AG08395 (cell line): ENCODE measurements at places on chromosomes 2 and 18.

GRCh38 chr2:652881-653480, 24.2 kb downstream of the TMEM18 start:
- no peak for DNase-seq

GRCh38 chr2:113887009-113887792, 2.7 kb upstream of the ACTR3 start:
- DNase-seq = no peak

- no peak for DNase-seq
Observed at GRCh38 chr18:31206787-31207381, 44.2 kb upstream of the DSC1 start.

- DNase-seq = peak; percentile 65
Observed at GRCh38 chr2:240604291-240604938, 17.9 kb downstream of the CAPN10 start.

DNA sequence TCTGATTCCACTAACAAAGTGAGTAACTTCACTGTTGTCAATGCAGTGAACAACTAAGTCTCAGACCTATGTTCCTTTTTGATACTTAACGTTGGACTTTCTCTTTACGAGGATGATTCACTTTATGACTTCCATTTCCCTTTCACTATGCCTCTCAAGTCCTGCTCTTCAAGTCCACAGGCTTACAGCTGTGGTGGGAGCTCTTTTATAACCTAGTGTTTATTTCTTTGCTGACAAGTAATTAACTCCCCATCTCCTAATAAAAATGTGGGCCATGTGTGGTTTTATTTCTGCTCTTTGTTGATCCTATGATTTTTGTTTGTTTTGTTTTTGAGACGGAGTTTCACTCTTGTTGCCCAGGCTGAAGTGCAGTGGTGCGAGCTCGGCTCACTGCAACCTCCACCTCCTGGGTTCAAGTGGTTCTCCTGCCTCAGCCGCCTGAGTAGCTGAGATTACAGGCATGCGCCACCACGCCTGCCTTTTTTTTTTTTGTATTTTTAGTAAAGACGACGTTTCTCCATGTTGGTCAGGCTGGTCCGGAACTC, 142.1 kb downstream of the USP34 start:
- DNase-seq = peak; percentile 9

- peak; percentile 70 for DNase-seq
Observed at GRCh38 chr2:20015482-20016083, 3.1 kb upstream of the MATN3 start.

DNA sequence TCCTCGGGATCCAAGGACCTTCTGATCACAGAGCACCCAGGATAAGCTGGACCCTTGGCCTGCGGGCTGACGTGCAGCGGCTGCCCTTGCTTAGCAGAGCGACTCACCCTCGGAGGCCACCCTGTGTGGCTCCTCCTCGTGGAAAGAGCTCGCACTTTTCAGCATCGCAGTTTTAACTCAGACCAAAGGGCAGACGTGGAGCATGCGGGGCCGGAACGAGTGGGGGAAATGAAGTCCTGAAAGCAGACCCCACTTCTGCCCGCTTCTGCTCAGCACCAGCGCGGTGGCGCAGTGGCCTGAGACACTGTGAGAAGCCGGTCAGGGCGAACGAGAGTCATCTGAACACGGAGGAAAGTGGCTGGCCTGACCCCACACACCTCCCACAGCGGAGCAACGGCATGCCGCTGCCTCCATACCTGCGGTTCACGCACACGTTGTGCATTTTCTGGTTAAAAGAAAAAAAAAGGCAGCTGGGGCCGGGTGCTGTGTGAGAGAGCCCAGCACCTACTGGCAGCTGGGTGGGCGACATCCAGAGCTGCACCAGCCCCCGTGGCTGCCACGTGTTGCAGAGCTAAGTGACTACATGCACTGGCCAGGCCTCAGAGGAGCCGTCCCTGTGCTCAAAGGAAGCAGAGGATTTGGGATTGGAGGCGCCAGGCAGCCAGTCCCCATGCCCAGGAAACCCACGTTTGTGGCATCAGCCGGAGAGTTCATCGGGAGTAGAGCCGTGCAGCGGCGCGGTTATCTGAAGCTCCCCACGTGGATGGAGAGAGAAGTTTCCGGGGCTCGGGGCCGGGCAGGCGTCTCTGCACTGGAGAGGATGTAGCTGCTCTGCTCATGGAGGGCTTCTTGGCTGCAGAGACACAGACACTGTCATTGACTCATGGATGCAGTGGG, 89.7 kb downstream of the USP40 start:
- DNase-seq = no peak

GRCh38 chr2:237879058-237879430, 19.6 kb downstream of the RAMP1 start:
- DNase-seq = no peak

DNA sequence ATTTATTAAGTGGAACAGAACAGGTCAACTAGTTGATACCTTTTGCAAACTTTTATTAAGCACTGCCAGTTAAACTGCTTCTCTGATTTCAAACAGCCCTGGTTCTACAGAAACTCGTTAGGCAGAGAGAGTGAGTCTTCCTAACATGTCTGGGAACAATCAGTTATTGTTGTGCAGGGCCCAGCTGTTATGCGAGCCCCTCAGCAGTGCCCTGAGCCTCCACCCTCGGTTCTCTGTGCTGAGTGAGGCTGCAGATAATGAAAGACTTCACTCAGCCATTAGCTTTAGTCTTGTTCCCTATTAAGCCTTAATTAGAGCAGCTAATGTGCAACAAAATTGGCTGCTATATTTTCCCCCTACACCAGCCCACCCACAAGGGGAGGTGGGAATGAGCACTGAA, 39.6 kb downstream of the KCTD18 start:
- DNase-seq = no peak

DNA sequence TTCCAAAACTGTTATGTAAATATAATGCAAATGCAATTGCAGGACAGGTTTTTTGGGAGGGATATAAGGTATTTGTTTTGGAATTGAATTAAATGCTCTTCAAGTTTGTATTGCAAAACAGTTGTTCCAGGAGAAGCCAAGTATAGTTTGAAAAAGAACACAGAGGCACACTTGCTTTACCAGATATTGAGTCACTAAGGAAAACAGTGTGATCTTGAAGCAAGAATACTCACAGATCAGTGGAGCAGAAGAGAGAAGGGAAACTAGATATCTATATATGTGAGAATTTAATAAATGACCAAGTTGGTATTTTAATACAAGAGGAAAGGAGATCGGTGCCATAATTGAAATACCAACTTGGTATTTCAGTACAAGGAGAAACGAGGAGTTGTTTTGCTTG, 178.9 kb downstream of the CAPN13 start:
- no peak for DNase-seq

DNA sequence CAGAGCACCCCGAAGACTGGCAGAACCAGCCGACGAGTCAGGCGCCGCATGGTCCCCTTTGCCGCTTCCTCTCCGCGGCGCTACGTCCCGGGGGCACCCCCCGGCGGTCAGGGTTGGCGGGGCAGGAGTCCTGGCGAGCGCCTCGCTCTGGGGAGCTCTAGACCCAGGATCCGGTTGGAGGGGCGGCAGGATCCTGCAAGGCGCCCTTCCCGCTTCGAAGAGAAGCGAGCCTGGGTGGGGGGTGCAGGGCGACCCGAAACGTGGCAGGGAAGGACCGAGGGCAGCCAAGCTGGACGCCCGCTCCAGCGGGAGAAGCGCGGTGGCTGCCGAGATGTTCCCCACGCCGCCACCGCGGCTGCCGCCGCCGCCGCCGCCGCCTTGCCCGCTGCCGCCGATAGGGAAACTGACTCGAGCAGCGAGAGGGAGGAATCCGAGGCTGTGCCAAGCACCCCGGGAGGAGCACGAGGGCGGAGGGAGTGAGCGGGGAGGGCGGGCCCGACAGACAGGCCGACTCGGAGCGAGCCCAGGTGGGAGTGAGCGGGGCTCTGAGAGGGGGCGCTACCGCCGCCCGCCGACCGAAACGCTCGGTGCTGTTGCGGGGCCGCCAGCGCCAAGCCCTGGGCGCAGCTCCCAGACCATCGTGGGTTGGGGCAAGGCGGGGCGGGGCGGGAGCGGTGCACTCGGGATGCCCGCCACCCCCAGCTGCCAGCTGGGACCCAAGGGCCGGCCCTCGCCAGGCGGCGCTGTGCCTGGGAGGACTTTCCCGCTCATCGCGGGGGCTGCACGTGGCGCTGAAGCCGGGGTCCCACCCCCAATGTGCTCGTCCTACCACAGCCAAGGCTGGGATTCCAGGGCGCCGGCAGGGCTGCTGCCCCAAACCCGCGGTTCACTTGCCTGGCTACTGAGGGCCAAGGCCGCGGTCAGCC, at the start of gene GALNT14:
GALNT14 (minus strand) TSS at position 404 of the 926 bp plus-strand sequence; CDS start at position 50, 354 bp downstream.
- peak; percentile 63 for DNase-seq

DNA sequence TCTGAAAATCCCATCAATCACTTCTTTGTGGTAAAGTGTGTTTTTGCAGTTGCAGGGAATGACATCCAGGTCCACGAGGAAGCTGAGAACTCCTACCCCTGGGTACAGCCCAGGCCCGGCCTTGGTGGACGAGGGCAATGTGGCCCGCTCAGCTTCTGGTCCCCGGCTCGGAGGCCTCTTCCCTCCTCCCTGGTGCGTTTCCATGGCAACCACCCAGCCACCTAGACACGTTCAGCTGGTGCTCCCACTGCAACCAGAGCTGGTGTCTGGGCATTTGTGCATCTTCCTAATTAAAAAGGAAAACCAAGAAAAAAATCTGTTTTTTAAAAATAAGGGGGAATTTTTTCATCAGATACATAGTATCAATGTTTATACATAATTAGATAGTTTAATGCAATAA, 603.6 kb upstream of the SALL3 start:
- DNase-seq = no peak

DNA sequence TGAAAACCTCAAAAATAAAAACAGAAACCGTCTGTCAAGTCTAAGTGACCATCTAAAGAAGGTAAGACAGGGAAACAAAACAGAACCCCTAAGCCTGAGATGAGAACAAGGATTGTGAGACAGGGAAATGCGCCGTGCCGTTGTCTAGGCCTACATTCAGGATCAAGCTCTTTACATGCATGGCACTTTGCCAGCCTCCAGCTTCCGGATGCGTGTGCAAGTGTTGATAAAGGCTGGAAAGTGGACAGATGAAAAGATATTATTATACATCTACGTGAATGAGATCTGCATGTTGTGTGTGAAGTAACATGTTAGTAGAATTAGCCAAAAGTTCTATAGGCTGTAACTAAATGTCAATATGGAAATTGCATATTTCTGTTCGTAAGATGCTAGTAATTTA, 28.6 kb upstream of the TMEM87B start:
- DNase-seq = no peak

DNA sequence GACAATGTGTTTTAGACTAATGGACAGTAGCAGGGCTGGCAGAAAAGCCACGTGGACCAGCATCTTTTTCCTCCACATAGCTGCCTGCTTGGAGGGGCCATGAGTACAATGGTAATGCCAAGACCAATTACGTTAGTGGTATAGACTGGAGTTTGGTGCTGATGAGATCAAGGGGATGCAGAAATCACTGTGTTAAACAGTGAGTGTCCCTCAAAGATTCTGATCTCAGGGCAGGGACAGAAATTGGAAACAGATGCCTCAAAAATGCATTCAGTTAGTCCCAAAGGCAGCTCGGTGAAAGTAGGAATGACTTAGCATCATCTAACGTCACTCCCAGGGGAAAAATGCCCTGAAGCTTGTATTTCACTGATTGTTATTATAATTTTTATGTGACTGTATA, 72.4 kb downstream of the SLC16A14 start:
- DNase-seq = peak; percentile 62

GRCh38 chr2:1817256-1818051, 73.1 kb upstream of the PXDN start:
- DNase-seq = peak; percentile 98

DNA sequence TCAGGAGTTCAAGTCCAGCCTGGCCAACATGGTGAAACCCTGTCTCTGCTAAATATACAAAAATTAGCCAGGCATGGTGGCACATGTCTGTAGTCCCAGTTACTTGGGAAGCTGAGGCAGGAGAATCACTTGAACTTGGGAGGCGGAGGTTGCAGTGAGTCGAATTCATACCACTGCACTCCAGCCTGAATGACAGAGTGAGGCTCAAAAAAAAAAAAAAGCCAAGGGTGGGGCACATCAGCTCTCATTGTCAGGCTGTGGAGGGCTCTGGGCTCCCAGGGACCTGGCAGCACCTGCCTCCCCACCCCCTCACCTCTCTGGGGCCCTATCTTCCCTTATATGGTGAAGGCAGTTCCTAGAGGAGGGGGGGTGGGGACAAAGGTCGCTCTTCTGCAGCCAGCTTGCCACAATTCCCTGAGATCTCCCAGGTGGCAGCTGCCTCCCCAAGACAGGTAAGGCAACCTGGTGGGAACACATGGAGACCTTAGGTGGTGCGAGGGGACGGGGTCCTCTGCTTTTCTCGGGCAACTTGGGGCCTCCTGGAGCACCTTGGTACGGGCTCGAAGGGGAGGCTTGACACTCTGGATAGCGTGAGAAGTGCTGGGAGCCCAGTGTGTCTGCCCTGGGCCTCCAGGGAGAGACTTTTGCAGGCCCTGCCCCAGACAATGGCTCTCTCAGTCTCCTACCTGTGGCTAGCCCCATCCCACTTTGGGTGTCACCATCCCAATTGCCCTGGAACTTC, at the start of gene VIL1:
VIL1 (plus strand) TSS at position 407 of the 742 bp plus-strand sequence. CDS start 4,656 bp downstream, outside the sequence.
- no peak for DNase-seq

- no peak for DNase-seq
Observed at GRCh38 chr18:75362435-75362834, 65.1 kb downstream of the SMIM21 start.

DNA sequence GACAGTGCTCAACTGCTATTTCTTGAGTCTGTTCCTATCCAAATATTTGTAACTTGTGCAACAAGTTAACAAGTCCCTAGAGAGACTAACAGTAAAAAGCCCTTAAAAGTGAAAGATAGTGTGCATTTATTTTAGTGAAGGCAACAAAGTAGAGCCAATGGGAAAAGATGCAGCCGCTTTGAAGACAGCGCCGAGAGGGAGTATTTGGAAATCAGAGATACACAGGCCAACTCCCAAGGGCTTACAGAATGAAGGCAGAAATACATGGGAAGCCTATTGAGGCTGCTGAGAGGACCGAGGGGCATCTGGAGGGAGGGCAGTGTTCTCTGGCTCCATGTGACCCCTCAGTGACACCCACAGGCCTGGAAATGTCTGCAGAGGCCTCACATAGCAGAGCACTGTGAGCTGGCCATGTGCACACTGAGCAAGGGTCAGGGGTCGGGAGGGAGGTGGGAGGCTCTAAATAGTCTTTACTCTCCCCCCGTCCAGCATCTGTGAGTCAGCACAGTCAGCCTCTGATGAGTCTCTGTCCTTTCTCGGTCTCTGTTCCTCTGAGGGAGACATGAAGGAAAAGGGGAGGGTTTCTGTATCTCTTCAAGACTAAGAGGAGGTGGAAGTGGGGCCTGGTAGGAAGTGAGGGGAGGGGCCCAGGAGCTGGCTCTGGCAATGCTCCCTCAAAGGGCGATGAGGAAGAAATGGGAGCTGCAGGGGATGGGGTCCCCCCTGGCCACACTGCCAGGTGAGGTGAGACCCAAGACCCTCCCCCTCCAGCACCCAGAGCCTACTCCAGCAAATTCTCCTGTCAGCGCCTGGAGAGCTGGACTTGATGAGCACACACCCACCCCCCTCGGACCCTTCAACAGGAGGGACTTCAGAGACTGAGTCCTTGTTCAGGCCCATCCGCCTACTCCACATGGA, 133.6 kb downstream of the SP3 start:
- peak; percentile 26 for DNase-seq

DNA sequence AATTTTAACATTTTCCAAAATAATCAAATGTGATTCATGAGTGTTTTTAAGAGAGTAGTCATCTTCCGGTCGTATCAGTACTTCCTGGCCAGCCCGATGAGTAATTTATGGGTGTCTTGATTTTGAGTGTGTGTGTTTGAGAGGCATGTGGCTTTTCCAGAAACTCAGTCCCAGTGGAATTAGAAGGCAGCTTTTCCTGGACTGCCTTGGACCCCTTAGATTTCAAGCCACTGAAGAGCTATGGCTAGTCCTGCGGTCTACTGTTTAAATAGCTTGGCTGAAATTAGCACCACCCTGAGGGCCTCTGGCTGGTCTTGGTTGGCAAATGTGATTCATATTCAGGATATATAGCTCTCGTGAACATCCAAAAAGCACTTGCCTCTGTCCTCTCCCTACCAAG, 59.4 kb downstream of the HK2 start:
- peak; percentile 53 for DNase-seq
